ENCODE measurements at places on chromosomes 6 and 20.

DNA sequence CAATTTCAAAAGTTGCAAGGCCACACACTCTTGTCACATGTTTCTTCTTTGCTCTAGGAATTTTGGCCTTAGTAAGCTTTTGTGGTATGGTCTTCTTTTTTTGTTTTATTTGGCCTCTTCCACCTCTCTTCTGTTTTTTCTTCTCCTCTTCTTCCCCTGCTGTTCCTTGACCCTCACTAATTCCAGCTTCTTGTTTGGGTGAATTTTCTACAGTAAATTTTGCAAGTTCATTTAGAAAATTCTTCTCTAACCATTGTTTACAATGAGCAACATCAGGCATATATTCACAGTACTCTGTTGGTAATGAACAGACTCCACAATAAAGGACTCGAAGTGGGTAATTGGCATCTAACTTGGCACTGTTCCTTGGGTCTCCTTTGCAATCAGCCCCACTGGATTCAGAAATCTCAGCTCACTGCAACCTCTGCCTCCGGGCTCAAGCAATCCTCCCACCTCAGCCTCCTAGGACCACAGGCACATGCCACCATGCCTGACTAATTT lies 5.0 kb downstream of the ASIP start:
- no peak for DNase-seq
- H3K36me3 ChIP-seq, result no peaks in the 10 kb centered on the region
- H3K4me1 ChIP-seq, result peaks cover 8% of the 10 kb centered on the region
- H3K27ac ChIP-seq, result no peak overlapping the region
- no peak overlapping the region for H3K4me3 ChIP-seq

- no peak overlapping the region for H3K27ac ChIP-seq
- peaks cover 29% of the 10 kb centered on the region for H3K4me1 ChIP-seq
- no peaks in the 10 kb centered on the region for H3K27me3 ChIP-seq
- no peak for DNase-seq
- no peak overlapping the region for H3K4me3 ChIP-seq
- peaks cover 51% of the 10 kb centered on the region for H3K36me3 ChIP-seq
Observed at GRCh38 chr6:111588366-111588765, 17.3 kb downstream of the TRAF3IP2 start.

GRCh38 chr20:47677635-47678453 lies 107.4 kb downstream of the SULF2 start:
- no peak overlapping the region for H3K4me3 ChIP-seq
- no peak overlapping the region for H3K27ac ChIP-seq
- DNase-seq, result peak; percentile 56
- no peaks in the 10 kb centered on the region for H3K36me3 ChIP-seq
- H3K4me1 ChIP-seq, result no peaks in the 10 kb centered on the region

GRCh38 chr6:168118935-168119334 lies 39.9 kb upstream of the FRMD1 start:
- no peaks in the 10 kb centered on the region for H3K27me3 ChIP-seq
- no peaks in the 10 kb centered on the region for H3K4me1 ChIP-seq
- H3K36me3 ChIP-seq, result no peaks in the 10 kb centered on the region
- DNase-seq, result no peak

DNA sequence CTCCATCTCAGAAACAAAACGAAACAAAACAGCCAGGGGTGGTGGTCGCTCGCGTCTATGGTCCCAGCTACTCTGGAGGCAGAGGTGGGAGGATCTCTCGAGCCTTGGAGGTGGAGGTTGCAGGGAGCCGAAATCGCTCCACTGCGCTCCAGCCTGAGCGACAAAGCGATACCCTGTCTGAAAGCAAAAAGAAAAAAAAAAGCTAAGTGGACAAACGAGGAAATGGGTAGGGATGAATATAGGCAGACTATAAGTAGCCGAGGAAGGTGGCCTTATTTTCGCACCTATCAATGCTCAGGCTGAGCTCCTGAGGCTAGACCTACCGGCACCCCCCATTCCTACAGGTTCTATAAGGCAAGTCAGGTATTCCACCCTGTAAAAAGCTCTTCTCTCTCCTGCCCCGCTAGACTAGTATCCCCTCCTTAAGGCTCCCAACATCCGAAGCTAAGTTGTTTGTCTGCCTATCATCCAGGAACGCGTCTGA lies 650 bp upstream of the CASP8AP2 start:
- H3K36me3 ChIP-seq, result peaks cover 27% of the 10 kb centered on the region
- peak overlapping the region; percentile 60 for H3K4me3 ChIP-seq
- peak; percentile 56 for DNase-seq

- H3K27ac ChIP-seq, result no peak overlapping the region
- peaks cover 7% of the 10 kb centered on the region for H3K4me1 ChIP-seq
- H3K4me3 ChIP-seq, result no peak overlapping the region
- H3K36me3 ChIP-seq, result no peaks in the 10 kb centered on the region
- DNase-seq, result no peak
- H3K27me3 ChIP-seq, result no peaks in the 10 kb centered on the region
Observed at GRCh38 chr20:5842465-5842864, 92.3 kb downstream of the SHLD1 start.

GRCh38 chr6:145656128-145656527 lies 79.2 kb downstream of the EPM2A start:
- no peaks in the 10 kb centered on the region for H3K27me3 ChIP-seq
- H3K4me1 ChIP-seq, result no peaks in the 10 kb centered on the region
- no peak overlapping the region for H3K27ac ChIP-seq
- no peak for DNase-seq

DNA sequence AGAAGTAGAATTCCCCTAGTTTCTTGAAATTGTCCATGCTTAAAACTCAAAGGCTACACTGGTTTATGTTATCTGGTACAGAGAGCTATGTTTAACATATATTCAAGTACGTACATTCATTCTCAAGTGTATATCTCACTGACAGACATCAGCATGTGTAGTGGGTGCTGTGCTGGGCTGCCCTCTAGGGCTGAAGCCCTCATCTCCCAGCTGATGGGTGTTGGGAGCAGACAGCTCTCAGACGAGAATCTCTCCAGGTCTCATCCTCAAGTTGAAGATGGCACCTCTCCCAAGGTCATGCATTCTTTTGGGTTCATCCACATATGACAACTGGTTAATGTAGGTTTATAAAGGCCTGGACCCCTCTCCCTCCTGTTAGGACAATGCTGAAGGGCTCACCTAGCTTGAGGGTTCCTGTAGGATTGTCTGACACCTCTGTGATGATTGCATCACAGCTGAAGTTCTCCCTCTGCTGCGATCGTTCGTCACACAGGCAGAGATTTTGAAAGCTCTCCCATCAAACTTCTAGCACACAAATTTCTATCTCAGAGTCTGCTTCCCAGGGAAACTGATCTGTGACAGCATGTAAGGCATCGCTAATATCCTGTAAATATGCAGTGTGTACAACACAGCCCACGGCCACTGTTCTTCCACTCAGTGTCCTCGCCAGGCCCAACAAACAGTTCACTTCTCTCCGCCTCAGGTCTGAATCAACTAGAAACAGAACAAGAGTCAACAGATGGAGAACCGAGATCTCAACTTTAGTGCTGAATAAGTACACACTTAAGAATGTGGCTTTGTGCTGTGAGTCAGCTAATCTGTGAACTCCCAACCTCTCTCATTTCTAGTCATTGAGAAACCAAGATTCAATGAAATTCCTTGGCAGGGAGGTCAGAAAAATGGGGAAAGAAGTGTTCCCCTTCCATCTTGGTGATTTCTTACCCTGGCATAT lies 43.2 kb downstream of the PREP start:
- H3K36me3 ChIP-seq, result peaks cover 81% of the 10 kb centered on the region
- no peak for DNase-seq
- no peak overlapping the region for H3K4me3 ChIP-seq

GRCh38 chr20:32834972-32835371 lies 15.2 kb downstream of the MAPRE1 start:
- no peak overlapping the region for H3K27ac ChIP-seq
- no peak for DNase-seq
- no peaks in the 10 kb centered on the region for H3K27me3 ChIP-seq
- H3K4me3 ChIP-seq, result no peak overlapping the region

GRCh38 chr6:1278061-1278720 lies 33.7 kb upstream of the FOXQ1 start:
- H3K27ac ChIP-seq, result no peak overlapping the region
- no peaks in the 10 kb centered on the region for H3K36me3 ChIP-seq
- peaks cover 27% of the 10 kb centered on the region for H3K27me3 ChIP-seq
- H3K4me1 ChIP-seq, result no peaks in the 10 kb centered on the region
- no peak overlapping the region for H3K4me3 ChIP-seq

All from DND-41 (cell line).